ENCODE measurements at places on chromosomes 7 and 10.
A peak's percentile ranks its signal among the peaks of the same experiment; 100 is the strongest.

DNA sequence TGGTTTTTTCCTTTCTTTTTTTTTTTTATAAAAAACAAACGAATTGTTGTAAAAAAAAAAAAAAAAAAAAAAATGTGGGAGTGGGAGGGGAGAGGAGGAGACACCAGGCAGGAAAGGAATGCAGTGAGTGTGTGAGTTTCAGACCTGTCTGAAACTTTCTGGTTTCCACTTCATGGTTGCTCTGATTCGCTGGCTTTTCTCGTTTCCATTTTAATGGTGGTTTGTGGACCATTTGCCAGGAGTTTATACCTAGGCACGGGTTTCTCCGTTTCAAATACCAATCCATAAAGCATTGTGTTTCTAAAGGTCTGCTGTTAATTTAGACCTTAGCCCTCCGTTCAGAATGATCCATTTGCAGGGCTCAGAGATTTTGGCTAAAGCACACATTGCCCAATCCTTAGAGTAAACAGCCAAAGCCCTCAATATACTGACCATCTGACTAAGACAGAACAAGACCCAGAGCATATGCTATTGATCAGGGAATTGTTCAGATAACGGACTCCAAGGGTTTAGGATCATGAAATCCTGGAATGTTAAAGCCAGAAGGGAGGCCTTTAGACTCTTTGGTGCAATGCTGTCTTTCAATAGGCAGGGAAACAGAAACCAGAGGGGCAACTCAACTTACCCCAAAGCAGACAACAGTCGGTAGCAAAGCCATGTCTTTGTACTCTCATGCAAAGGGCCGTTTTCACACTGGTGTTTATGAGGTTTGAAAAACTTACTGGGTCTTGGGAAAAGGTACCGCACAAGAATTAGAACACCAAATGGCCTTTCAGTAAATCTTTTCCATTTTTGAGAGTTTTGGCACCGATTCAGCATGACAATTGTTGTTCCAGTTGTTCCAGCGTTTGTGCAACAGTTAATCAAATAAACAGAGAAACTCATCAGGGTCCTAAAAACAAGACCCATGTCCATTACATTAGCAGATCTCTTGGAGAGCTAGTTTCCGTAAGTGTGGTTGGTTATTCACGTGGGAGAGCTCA, 94.3 kb upstream of the AGBL3 start:
- DNase-seq = peak; percentile 40

- DNase-seq = no peak
Measured at GRCh38 chr7:96495751-96496216, 173.9 kb upstream of the SLC25A13 start.

- no peak for DNase-seq
Measured at GRCh38 chr7:115516341-115516740, 514.2 kb downstream of the TFEC start.

DNA sequence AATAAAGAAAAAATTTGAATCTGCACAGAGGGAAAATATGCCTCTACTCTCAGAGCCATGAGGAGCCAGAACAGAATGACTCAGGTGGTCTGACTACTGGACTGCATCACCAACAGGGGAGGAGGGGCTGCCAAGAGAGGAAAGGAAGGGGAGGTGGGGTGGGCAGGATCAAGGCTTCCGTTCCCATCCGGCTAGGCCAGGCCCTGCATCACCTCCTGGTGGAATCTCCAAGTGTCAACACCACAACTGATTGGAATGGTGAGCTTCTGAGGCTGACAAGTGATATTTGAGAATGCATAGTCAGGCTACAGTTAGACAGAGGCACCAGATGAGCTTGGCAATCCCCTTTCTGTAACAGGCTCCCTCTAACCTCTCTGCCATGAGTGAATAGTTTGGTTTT, 10.4 kb upstream of the GPR26 start:
- DNase-seq = no peak

- no peak for DNase-seq
Measured at GRCh38 chr7:157668221-157668883, 331.5 kb downstream of the DNAJB6 start.

DNA sequence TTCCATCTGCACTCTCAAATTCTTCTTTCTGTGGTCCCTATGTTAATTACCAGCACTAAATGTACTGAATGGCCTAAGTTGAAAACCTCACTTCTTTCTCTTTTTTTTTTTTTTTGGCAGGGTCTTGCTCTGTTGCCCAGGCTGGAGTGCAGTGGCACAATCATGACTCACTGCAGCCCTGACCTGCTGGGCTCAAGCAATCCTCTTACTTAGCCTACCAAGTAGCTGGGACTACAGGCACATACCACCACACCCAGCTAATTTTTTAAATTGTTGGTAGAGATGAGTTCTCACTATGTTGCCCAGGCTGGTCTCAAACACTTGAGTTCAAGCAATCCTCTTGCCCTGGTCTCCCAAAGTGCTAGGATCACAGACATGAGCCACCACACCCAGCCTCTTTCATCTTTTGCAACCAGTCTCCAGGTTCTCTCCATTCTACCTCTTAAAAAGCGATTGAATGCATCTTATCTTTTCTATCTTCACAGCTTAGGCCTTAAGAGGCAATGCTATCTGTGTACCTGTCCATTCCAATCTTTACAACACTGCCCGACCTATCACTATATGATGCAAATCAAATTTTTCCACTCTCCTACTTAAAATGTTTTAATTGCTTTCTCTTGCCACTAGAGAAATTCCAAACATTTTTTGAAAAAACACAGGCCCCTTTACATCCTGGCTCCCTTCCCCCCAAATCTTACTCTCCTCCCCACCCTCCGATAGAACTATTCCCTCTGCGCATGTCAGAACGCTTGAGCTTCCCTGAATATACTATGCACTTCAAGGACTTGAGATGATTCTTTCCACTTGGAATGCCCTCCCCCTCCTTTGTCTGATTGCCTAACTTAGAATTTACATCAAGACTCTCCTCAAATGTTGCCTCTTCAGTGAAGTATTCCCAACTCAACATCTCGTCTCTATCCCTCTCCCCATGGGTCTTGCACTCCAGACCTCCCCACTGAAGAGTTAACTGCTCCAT, 6.0 kb downstream of the ICA1 start:
- no peak for DNase-seq

- DNase-seq = peak; percentile 50
Measured at GRCh38 chr10:4725917-4726606, 99.9 kb upstream of the AKR1E2 start.

DNA sequence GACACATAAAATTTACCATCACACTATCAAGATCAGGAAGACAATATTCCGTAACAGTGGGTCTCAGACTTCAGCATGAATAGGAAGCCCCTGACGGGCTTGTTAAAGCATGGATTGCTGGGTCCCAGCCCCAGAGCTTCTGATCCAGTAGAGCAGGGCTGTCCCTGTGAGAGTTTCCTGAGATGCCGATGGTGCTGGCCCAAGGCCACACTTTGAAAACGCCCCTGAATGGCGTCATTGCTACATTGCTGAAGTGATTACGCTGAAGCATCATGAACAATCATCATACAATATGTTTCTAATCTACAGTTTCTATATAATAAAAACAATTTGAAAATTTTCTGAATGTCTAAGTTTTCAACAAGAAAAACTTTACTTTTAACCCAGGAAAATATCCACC, 38.0 kb upstream of the TMEM72 start:
- no peak for DNase-seq

DNA sequence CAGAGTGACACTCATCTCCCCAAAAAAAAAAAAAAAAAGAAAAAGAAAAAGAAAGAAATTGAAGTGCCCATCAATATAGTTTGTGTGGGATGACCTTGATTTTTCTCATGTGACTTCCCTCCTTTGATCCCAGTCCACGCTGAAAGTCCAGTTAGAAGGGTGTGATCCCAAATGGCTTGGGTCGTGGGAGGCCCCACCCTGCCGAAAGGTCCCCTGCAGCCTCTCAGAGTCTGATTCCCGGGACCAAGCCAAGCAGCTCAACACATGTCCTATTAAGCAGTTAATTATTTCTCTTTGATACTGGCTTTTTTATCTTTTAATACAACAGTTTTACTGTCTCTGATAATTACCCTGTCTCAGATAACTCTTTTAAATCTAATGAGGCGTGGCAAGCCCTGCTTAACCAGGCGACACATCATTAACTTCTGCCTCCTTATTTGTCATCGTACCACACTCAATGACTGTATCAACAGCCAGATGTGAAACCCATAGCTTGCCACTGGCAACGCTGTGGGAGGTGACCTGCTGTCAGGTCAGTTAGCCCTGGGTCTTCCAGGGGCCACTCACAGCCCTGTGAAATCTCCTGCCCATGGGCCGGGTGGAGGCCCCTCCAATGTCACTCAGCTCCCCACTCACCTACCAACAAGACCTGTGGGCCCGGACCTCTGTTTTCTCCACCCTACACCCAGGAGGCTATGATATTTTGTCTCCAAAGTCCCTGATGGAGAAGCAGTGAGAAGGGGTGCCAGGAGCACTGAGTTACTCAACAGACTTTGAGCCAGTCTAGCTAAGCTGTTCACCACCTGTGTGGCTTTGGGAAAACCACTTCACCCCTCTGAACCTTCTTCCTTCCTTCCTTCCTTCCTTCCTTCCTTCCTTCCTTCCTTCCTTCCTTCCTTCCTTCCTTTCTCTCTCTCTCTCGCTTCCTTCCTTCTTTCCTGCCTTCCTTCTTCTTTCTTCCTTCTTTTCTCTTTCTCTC, 110.0 kb upstream of the SFMBT2 start:
- DNase-seq = no peak

GRCh38 chr7:100865938-100866728, 1.1 kb upstream of the TRIP6 start:
- no peak for DNase-seq

DNA sequence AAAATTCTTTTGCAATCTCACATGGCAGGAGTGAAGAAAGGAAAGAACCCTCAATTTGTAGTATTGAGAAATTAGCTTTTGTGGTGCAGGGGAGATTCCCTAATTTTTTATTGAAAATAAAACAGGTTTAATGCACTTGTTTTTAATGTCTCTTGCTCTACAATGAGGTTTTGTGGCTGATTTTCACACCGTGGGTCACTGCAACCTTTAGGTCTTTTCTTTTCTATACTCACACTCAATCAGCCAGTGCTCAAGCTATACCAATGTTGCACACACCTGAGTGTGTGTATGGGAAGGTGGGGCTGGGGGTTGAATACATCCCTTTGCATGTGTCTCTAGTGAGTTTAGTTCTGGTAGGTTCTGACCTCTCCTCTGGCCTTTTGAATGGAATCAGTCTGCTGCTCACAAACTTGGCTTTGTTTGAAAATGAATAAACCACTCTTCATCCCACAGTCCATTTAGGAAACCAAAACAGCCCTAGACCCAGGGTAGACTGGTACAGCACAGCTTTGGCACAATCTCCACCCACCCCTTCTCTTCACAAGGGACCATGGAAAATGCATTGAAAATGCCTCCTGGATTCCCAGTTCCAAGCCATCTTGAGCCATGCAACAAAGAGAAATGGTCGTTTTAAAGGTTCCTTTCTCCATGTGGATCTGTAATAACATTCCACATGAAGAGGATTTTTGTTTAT, 411.5 kb downstream of the SFMBT2 start:
- DNase-seq = no peak

DNA sequence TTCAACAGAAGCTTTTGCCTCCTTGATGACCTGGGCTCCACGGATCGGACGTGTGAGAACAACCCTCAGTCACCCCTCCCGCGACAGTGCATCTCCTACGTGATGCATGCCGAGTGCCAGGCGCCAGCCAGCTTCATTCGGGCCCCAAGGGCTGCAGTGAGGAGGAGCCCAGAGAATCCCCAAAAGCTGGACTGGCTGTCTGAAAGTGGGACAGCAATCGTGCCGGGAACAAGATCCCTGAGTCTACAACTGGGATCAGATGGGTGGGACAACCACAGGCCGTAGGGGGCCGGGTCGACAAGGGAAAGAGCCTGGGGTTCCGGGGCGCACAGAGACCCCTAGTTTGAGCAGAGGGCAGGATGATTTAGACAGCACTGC, 27.2 kb downstream of the EBF3 start:
- no peak for DNase-seq

GRCh38 chr7:116671681-116672595, at the start of gene MET:
TSS of gene MET (plus strand) at chr7:116672196. CDS start at chr7:116699085, 26,889 bp downstream.
- peak; percentile 60 for DNase-seq

DNA sequence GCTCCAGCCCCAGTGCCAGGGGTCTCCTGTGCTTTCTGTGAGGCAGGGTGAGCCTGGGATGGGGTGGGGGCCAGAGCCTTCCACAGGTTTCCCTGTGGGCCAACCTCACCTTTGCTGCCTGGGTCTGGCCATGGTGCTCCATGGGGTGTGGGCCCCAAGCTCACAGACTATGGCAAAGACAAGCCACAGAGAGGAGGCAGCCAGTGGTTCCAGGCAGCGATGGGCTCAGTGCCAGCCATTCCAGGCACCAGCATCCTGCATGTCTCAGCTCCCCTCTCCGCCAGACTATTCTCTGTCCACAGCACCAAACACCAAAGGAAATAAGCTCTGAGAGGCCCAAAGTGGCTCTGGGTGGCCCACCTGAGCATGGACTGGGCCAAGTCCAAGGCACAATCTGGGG, 133.5 kb downstream of the PTPN20 start:
- DNase-seq = no peak

- no peak for DNase-seq
Measured at GRCh38 chr7:118076564-118076963, 107.4 kb upstream of the LSM8 start.

GRCh38 chr7:151680810-151681209, 161.1 kb upstream of the RHEB start:
- no peak for DNase-seq

DNA sequence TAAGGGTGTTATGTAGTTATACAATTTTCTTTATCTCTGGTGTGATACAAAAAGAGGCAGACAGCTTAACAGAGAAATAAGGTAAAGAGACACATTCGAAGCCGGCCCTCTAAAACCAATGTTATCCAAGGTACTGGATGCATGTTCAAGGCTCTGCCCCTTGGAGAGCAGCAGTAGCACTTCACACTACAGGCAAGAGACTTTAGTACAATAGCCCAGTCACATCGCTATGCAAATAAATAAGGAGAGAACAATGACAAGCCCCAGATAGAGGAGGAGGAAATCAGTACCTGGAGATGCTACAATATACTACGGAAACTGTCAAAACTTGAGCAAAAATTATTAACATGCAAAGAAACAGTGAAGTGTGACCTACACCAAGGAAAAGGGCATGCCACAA, 111.1 kb downstream of the ITGB1 start:
- DNase-seq = no peak

DNA sequence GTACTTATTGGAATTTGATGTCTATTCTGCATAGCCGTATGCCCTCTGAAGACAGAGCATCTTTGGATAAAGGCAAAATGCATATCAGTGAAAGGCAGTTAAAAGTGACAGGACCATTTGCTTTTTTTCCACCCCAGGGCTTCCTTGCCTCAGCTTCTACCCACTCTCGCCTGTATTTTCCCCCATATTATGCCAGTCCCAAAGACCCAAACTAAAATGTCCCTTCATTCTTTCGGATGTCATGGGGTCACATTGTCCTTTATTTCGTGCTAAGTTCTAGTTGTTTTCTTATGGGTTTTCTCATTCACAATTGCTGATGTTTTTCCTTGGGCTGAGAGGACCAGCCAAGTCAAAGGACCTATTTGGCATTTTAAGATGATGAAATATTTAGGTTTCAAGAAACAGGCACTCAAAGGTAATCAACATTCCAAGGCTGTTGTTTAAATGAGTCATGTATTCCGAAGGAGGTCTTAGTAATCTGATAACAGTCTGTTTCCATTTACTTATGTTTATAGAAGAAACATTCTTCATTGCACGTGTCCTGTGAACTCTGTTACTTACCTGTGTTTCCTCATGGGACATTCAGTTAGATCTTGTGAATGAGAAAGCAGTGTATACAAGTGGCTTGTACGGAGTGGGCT, 74.1 kb downstream of the DNAH11 start:
- DNase-seq = peak; percentile 41

All from astrocyte of the cerebellum (primary cell).